ENCODE measurements at places on chromosomes 6 and 20.

- DNase-seq: no peak
Measured at GRCh38 chr6:88105741-88106340, 58.2 kb downstream of the SPACA1 start.

- no peak for DNase-seq
Measured at GRCh38 chr6:93293872-93294271, 125.5 kb downstream of the EPHA7 start.

DNA sequence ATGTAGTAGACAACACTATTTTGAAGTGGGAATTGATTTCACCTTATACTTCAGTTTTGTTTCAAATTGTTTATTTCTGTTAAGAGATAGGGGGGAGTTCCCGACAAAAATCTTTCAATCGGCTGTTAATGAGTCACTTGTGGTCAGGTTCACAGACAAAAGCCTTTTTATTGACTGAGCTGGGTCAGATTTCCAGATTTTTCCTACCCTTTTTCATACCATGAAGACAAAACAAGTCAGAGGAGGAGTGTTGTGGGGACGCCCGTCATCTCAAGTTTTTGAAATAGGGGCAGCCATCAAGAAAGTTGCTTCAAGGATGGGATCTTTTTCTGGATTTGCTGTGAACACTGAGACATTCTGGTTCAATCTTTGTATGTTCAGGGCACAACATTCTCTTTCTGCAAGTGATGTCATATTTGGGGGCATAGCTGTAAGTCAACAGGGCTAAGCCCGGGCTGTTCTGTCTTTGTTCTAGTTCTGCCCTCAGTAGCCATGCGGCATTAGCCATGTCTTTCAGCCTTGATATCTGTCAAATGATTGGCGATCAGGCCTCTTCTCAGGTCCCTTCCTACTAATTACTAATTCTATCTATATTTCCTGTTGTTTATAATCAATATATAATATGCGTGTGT, 496.0 kb upstream of the MARCKS start:
- DNase-seq: peak; percentile 50

GRCh38 chr20:40967700-40968099, 60.9 kb upstream of the TOP1 start:
- no peak for DNase-seq

DNA sequence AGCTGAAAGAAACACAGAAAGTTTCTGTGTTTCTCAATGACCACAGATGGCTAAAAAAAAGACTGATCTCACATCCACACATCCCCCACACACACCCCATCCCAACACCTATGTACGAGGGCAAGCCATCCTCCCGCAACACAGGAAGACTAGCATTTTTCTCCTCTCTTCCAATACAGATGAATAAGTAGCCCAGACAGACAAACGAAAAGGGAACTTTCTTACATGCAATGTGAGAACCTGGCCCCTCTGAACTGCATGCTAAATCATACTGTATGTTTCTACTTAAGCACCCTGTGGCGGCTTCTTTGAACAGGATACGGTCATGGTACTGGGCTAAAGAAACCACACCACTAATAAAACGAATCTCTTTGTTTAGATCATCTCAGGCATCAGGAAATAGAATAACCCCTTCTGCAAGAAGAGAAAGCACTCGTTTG, 116.2 kb downstream of the GMDS start:
- no peak for DNase-seq

- DNase-seq: peak; percentile 68
Measured at GRCh38 chr6:116208056-116208785, 45.7 kb downstream of the TSPYL4 start.

GRCh38 chr6:90720404-90720803, 133.5 kb upstream of the MAP3K7 start:
- no peak for DNase-seq
